ENCODE measurements at places on chromosomes 4 and X.

GRCh38 chr4:106717091-106717490 lies 319.0 kb downstream of the DKK2 start:
- no peak for DNase-seq

DNA sequence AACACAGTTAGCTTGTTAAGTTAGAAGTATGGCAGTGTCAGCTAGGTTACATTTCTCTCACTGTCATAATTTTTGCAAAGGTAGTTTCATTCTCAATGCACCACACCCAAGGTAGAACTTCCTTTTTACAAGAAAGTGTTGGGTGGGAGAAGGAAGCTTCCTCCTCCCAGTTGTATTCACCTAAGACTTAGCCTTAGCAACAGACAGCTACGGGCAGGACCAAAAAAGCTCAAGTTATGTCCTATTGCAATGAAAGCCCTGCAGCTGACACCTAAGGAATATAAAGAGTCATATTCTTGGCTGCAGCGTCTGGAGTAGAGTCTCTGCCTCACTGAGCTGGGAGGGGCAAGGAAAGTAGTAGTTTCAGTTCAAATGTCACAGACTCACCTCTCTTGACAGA lies 25.1 kb upstream of the PRDM8 start:
- DNase-seq = no peak

DNA sequence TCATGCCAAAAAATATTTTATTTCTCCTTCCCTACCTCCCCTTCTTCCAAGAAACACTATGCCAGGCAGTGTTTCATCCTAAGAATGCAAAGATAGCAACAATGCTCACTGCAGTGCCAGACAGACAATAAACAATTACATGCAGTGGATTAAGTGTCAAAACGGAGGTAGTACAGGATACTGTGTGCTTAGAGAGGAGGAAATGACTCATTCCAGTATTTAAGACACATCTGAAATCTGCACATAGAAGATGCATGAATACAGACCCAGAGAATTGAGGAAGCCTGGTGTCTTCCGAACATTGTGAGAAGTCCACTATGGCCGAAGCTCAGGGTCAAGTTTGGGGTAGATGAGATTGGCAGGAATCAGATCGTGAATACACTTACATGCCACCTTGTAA lies 326.4 kb downstream of the PPP3CA start:
- no peak for DNase-seq

- DNase-seq = no peak
Observed at GRCh38 chr4:147085781-147086180, 140.1 kb upstream of the TTC29 start.

DNA sequence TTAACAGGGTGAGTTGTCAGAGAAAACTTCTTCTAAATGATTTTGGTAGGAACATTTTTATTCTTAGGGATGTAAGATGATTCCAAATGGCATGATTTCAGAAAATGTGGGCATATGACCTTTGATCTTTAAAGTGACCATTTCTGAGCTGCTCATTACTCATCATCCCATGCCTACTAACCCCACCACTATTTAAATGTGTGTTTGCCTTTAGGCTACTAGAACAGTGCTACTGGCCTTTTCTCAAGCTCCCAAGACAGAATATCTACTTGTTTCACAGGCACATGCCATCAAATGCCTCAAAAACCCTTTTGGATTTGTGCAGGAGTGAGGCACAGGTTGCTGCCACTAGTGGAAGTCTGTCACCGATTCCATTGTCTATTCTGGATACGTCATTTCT lies 428.2 kb downstream of the ADAM29 start:
- DNase-seq = no peak

GRCh38 chrX:50430917-50431575 lies 39.6 kb downstream of the DGKK start:
- no peak for DNase-seq

GRCh38 chr4:1297023-1297395 lies 7.3 kb downstream of the MAEA start:
- no peak for DNase-seq

GRCh38 chr4:61385256-61385655 lies 185.1 kb downstream of the ADGRL3 start:
- DNase-seq = no peak

DNA sequence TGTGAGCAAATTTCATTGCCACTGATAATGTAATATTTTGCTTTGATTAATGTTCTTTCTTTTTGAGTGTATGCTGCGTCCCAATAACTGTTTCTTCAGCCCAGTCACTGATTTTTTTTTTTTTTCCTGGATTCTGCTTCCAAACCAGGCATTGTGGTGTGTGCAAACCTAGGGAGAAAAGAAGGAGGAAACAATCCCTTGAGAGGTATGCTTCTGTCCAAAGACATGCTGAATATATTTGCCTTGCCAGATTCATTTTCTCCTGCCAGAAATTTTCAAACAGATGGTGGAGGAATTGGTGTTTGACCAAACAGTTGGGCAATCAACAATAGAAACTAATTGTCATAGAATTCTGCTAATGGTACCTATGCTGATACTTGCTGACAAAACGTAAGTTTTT lies 753.6 kb downstream of the RPA4 start:
- no peak for DNase-seq

DNA sequence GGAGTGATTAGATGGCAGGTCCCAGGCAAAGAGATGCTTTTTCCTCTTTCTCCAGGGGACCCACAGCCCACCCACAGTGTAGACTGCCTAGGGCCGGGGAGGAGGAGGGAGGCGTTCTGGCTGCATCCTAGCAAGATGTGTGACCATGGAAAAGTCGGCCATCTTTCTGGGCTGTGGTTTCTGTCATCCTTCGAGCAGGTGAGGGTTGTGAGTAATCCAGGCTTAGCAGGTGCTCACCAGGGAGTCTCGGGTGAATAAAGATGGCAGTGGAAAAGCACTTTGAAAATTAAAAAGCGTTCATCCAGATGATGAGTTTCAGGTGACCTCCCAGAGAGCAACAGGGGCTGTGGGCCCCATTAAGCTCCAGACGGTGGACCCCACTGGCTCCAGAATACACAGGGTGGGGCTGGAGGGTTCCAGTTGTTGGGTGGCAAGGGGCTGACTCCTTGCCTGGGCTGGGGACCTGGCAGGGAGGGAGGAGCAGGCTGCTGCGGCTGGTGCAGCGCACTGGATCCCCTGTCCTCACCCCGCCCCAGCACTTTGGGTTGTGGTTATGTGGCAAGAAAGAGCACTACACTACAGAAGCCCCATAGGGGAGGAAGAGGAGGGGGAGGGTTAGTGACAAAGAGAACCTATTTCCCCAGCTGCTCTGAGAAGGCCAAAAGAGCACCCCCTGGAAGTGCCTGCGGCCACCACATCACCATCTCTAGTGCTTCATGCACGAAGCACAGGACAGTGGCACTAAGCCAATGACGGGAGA lies 23.7 kb downstream of the ELF4 start:
- peak; percentile 60 for DNase-seq

DNA sequence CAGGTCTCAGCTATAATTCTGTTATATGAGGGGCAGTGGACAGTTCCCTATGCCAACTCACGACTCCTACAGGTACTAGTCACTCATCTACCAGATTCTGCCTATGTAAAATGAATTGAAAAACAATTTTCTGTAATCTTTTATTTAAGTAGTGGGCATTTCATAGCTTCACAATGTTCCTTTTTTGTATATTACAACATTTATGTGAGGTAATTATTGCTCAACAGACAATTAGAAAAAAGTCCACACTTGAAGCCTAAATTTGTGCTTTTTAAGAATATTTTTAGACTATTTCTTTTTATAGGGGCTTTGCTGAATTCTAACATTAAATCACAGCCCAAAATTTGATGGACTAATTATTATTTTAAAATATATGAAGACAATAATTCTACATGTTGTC lies 20.4 kb downstream of the EREG start:
- no peak for DNase-seq

DNA sequence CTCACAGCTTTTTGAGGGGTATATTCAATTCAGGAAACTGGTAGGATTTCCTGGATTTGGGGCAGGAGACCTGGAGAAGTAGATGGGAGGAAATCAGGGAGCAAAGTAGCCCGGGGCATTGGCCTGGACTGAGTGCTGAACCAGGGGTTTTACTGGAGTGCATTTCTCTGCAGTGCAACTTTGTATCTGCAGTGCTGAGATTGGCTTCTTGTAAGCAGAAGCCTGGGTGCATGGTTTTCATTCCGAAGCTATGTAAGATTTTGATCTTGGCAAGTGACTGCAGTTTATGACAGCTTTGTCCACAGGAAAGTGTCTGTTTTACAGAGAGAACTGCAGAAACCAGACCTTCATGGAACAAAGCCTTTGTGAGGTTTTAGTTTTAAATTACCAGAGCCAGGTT lies 158.3 kb downstream of the SPCS3 start:
- no peak for DNase-seq

DNA sequence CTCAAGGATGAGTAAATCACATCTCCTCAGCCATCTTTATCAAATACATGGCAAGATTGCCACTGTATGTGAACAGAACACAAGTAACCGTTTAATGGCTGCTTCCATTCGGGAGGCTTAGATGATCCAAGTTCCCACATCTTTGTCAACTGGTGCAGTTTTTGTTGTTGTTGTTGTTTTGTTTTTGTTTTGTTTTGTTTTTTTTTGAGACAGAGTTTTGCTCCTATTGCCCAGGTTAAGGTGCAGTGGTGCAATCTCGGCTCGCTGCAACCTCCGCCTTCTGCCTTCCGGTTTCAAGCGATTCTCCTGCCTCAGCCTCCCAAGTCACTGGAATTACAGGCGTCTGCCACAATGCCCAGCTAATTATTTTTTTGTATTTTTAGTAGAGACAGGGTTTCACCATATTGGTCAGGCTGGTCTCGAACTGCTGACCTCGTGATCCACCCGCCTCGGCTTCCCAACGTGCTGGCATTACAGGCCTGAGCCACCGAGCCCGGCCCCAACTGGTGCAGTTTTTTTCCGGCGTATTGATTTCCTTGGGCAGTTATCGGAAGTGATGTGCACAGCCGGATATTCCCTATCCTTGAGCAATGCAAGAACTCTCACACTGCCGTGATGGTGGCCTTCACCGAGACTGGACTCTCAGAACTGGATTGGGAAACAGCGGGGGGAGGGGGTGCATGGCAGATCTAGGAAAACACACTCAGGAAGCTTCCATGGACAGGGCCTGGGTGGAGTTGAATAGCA lies 29.2 kb upstream of the TRIM2 start:
- DNase-seq = no peak

DNA sequence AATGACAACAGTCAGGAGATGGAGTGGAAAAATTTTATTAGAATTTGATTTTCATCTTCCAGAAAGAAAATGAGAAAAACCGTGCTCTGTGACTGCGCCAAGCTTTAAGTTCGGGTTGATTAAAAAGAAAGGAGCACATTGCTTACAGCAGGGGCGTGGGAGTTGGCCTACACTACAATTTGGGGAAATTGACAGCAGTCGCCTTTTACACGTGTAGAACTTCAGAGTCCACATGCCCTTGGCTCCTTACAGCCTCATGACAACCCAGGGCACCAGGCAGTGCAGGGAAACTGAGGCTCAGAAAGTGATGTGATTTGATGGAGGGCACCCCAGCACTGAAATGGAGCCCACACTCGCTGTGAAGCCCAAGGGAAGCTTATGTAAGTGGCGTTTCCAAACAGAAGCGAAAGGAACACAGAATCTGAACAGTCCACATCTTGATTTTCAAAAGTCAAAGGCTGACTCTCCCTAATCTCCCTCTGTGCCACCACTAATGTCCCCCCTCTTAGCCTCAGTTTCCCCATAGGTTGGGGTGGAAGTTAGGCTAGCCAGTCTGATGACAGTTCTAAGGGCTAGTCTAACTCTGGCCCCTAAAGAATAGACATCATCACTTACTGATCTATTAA lies 5.5 kb downstream of the PPP2R2C start:
- no peak for DNase-seq

DNA sequence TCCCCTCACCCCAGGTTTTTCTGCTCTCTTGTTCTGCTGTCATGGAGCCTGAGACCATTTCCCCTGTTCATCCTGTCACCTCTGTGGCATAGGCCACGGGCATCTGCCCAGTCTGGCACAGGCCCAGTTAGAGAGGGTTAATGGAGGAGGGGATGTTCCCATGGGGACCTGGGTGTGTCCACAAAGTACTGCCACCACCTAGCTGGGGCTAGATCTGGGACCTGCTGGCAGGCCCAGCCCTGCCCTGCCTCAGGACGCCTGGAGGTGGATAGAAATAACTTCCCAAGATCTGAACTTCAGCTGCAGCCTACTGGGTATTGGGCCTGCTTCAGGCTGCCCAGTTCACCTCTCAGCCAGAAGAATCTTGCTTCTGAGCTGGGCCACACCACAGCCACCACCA lies 13.5 kb downstream of the EFNB1 start:
- DNase-seq = no peak

GRCh38 chrX:119852382-119853353 lies at the start of gene UPF3B:
UPF3B (minus strand) TSS chrX:119852963; CDS start chrX:119852928, 35 bp downstream.
- DNase-seq = peak; percentile 99
